ENCODE measurements at places on chromosomes 2 and 18. TPM values are rescaled to one million over a fixed set of nuclear protein-coding genes. Genes with fewer than 3 reads are reported as not detected.

GRCh38 chr18:22322243-22322691 is 95.4 kb downstream of the CTAGE1 start:
- H3K27me3 ChIP-seq, result no peaks in the 10 kb centered on the region
- H3K4me1 ChIP-seq, result no peaks in the 10 kb centered on the region
- no peak for DNase-seq
- no peaks in the 10 kb centered on the region for H3K36me3 ChIP-seq
- H3K27ac ChIP-seq, result no peak overlapping the region

- H3K36me3 ChIP-seq, result no peaks in the 10 kb centered on the region
- peak; percentile 52 for DNase-seq
- no peak overlapping the region for H3K27ac ChIP-seq
- H3K4me1 ChIP-seq, result peaks cover 6% of the 10 kb centered on the region
- no peaks in the 10 kb centered on the region for H3K27me3 ChIP-seq
- H3K4me3 ChIP-seq, result no peak overlapping the region
These were observed 218.1 kb downstream of the WDR7 start for GRCh38 chr18:56869189-56869777.

GRCh38 chr18:34591920-34592444 is 118.1 kb upstream of the DTNA start:
- peaks cover 45% of the 10 kb centered on the region for H3K27me3 ChIP-seq
- no peak overlapping the region for H3K4me3 ChIP-seq
- H3K36me3 ChIP-seq, result no peaks in the 10 kb centered on the region
- no peak overlapping the region for H3K27ac ChIP-seq
- DNase-seq, result no peak
- no peaks in the 10 kb centered on the region for H3K4me1 ChIP-seq

DNA sequence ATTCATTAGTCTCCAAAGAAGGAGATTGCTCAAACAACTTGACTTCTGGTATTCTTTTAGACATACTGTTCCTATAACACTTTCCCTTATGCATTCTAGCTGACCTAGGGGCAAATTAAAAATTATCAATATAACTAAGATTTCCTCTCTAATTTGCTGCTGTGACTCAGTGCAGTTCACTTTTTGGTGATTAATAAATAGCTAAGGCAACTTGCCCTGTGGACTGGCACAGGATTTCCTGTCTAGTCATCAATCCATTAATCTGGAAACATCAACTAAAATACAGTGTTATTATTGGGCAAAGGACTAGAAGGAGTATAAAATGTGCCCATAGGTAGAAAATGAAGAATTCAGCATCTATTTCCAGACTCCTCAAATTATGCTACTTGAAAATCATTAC is 83.5 kb upstream of the SERPINE2 start:
- H3K27ac ChIP-seq, result no peak overlapping the region
- no peak for DNase-seq
- H3K27me3 ChIP-seq, result no peaks in the 10 kb centered on the region
- no peaks in the 10 kb centered on the region for H3K36me3 ChIP-seq
- no peak overlapping the region for H3K4me3 ChIP-seq
- H3K4me1 ChIP-seq, result no peaks in the 10 kb centered on the region

DNA sequence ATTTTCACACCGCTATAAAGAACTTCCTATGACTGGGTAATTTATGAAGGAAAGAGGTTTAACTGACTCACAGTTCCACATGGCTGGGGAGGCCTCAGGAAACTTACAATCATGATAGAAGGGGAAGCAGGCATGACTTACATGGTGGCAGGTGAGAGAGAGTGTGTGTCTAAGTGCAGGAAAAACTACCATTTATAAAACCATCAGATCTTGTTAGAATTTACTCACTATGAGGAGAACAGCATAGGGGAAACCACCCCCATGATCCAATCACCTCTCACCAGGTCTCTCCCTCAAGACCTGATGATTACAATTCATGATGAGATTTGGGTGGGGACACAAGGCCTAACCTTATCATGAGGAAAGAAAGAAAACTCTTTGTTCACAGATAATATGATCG is 174.6 kb downstream of the SRBD1 start:
- peaks cover 23% of the 10 kb centered on the region for H3K36me3 ChIP-seq
- H3K27me3 ChIP-seq, result no peaks in the 10 kb centered on the region
- peaks cover 18% of the 10 kb centered on the region for H3K4me1 ChIP-seq
- no peak overlapping the region for H3K4me3 ChIP-seq

DNA sequence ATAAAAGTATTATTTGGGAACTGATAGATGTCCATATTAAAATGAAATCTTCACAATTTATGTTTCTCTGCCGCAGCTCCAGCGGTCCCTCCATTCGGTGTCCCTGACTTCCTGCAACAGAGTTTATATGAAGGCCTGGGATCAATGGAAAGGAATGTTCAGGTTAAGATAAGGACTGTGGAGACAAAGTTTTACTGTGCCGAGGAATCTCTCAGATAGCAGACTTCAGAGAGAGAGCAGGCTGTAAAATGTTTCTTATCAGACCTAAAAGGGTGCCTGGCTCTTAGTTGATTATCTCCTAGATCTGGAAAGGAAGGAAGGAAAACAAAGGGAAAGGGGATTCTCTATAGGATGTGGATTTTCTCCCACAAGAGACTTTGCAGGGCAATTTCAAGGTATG is 193.7 kb upstream of the PIEZO2 start:
- no peak for DNase-seq
- no peaks in the 10 kb centered on the region for H3K36me3 ChIP-seq
- no peaks in the 10 kb centered on the region for H3K4me1 ChIP-seq
- no peak overlapping the region for H3K27ac ChIP-seq
- H3K27me3 ChIP-seq, result no peaks in the 10 kb centered on the region

DNA sequence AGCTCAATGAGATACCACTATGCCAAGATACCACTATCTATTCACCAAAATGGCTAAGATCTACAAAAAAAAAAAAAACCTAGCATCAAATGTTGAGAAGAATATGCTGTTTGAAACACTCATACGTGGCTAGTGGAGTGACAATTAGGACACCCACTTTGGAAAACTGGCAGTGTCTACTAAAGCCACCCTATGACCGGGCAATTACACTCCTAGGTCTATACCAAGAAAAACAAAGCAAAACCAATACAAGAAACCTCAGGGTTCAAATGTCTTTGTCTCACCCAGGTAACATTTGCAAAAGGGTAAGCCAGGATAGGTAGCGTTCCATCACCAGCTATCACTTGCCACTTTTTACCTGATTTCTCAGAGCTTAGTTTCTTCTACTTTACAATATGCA is 123.6 kb upstream of the CAB39 start:
- H3K4me3 ChIP-seq, result no peak overlapping the region
- no peaks in the 10 kb centered on the region for H3K27me3 ChIP-seq
- no peaks in the 10 kb centered on the region for H3K4me1 ChIP-seq
- no peak for DNase-seq

DNA sequence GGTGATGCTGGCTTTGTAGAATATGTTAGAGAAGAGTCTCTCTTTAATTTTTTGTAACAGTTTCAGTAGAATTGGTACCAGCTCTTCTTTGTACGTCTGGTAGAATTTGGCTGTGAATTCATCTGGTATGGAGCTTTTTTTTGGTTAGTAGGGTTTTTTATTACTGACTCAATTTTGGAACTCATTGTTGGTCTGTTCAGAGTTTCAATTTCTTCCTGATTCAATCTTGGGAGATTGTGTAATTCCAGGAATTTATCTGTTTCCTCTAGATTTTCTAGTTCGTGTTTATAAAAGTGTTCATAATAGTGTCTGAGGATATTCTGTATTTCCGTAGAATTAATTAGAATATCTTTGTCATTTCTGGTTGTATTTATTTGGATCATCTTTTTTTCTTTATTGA is 943.5 kb downstream of the TRIB2 start:
- peaks cover 6% of the 10 kb centered on the region for H3K4me1 ChIP-seq
- H3K27me3 ChIP-seq, result no peaks in the 10 kb centered on the region
- no peak overlapping the region for H3K27ac ChIP-seq
- no peak for DNase-seq
- H3K36me3 ChIP-seq, result no peaks in the 10 kb centered on the region
- H3K4me3 ChIP-seq, result no peak overlapping the region

GRCh38 chr2:190340369-190340768 is 3.0 kb upstream of the INPP1 start:
- peaks cover 11% of the 10 kb centered on the region for H3K4me1 ChIP-seq
- no peaks in the 10 kb centered on the region for H3K27me3 ChIP-seq
- peak; percentile 56 for DNase-seq
- H3K27ac ChIP-seq, result no peak overlapping the region

- no peak overlapping the region for H3K4me3 ChIP-seq
- no peak for DNase-seq
- peaks cover 5% of the 10 kb centered on the region for H3K4me1 ChIP-seq
- no peak overlapping the region for H3K27ac ChIP-seq
These were observed 20.2 kb downstream of the SKA1 start for GRCh38 chr18:50395093-50395492.

- H3K27me3 ChIP-seq, result no peaks in the 10 kb centered on the region
- H3K36me3 ChIP-seq, result no peaks in the 10 kb centered on the region
- DNase-seq, result no peak
- no peak overlapping the region for H3K4me3 ChIP-seq
- peaks cover 7% of the 10 kb centered on the region for H3K4me1 ChIP-seq
These were observed 2115.5 kb upstream of the CELF4 start for GRCh38 chr18:39681061-39681460.

- H3K27ac ChIP-seq, result no peak overlapping the region
- no peaks in the 10 kb centered on the region for H3K4me1 ChIP-seq
- no peak overlapping the region for H3K4me3 ChIP-seq
These were observed 157.4 kb downstream of the DTNA start for GRCh38 chr18:34867520-34867919.

- H3K27me3 ChIP-seq, result peaks cover 11% of the 10 kb centered on the region
- H3K4me3 ChIP-seq, result no peak overlapping the region
- no peaks in the 10 kb centered on the region for H3K36me3 ChIP-seq
- peak overlapping the region; percentile 50 for H3K27ac ChIP-seq
These were observed 153.6 kb upstream of the TWIST2 start for GRCh38 chr2:238694136-238694755.

DNA sequence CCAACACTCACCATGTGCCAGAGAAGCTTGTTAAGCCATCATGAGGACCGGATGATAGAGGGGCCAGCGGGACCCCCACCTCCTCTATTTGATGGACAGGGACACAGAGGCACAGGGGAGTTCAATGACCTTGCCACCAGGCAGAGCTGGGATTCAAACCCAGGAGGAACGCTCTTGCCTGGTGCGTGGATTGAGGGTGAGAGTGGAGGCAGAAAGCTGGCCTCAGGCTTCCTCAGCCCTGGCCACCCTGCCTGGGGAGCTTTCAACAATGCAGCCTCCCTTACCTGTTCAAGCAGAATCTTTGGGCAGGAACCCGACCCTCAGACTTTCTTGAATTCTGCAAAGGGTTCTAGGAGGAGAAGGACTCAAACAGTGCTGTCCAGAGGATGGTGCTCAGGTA is 39.9 kb upstream of the MAL start:
- no peaks in the 10 kb centered on the region for H3K4me1 ChIP-seq
- no peak overlapping the region for H3K4me3 ChIP-seq
- DNase-seq, result no peak
- H3K27ac ChIP-seq, result no peak overlapping the region
- no peaks in the 10 kb centered on the region for H3K36me3 ChIP-seq
- peaks cover 53% of the 10 kb centered on the region for H3K27me3 ChIP-seq

DNA sequence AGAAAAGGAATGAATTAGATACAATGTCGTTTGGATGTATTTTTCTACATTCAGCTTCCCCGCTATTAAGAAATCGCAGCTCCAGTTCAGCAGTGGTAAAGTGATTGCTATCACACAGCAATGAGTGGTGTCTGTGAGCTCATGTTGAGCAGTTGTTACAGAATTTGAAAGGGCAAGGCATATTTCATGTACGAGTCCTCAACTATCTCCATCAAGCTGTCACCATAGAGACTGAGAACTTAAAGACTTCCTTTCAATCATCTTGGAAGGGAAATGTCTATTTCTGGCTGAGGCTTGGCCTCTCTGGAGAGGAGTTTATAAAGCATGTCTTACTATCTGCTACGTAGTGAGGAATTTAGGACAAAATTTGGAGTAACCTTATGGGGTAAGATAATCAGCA is 24.4 kb upstream of the FAM117B start:
- H3K27me3 ChIP-seq, result no peaks in the 10 kb centered on the region
- no peak for DNase-seq
- peaks cover 10% of the 10 kb centered on the region for H3K4me1 ChIP-seq
- H3K36me3 ChIP-seq, result no peaks in the 10 kb centered on the region

DNA sequence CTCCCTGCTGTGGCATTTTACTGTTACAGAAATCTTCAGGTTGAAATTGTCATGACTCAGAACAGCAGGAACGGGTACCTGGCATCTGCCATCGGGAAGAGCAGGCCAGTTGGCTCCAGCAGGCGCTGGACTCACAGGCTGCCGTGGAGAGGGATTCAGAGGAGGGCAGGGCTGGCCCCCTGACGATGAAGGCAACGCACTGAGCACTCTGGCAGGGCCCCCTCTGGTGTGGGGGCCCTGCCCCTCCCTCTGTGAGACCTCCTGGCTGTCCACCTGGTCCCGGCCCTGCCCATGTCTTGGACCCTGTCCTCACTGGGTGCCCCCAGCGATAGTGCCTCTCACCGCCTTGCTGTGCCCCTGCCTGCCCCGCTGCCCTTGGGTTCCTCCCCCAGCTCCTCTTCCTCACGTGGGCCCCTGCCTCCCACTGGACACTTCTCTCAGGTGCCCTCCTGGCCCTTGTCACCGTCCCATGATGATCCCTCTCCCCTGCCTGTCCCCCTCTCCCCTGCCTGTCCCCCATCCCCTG is 23.3 kb upstream of the ALLC start:
- H3K36me3 ChIP-seq, result no peaks in the 10 kb centered on the region
- DNase-seq, result no peak
- H3K27me3 ChIP-seq, result no peaks in the 10 kb centered on the region
- peaks cover 14% of the 10 kb centered on the region for H3K4me1 ChIP-seq
- no peak overlapping the region for H3K4me3 ChIP-seq

- peaks cover 16% of the 10 kb centered on the region for H3K27me3 ChIP-seq
- H3K27ac ChIP-seq, result no peak overlapping the region
- no peak for DNase-seq
- no peaks in the 10 kb centered on the region for H3K36me3 ChIP-seq
- no peak overlapping the region for H3K4me3 ChIP-seq
- peaks cover 6% of the 10 kb centered on the region for H3K4me1 ChIP-seq
These were observed 642.3 kb upstream of the SYT4 start for GRCh38 chr18:43919551-43919950.

DNA sequence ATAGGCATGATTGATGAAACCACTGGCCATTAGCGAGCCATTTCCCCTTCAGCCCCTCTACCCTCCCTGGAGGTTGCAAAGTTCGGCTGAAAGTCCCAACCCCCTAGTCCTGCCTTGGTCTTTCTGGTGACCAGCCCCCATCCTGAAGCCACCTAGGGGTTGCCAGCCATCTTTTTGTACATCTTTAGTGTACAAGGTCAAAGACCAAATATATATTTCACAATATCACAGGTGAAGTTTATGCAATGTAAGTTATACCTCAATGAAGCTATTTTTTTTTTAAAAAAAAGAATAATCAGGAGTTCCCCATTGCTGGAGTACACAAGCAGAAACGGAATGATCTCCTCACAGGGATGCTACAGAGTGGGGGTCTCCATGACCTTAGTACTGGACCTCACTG is 31.3 kb downstream of the OSBPL1A start:
- no peak overlapping the region for H3K27ac ChIP-seq
- peaks cover 31% of the 10 kb centered on the region for H3K36me3 ChIP-seq
- H3K27me3 ChIP-seq, result no peaks in the 10 kb centered on the region
- H3K4me1 ChIP-seq, result no peaks in the 10 kb centered on the region
- H3K4me3 ChIP-seq, result no peak overlapping the region

Gene SPEG
- total RNA-seq, result 25.7 TPM

Gene AMER3
- total RNA-seq, result not detected

Gene RNF125
- 3.5 TPM for total RNA-seq

Gene ALPP
- total RNA-seq, result 0.35 TPM

Gene UNC80
- not detected for total RNA-seq

Gene UGT1A5
- not detected for total RNA-seq

Gene MC5R
- total RNA-seq, result not detected
